MCF 10A (cell line): ENCODE measurements at places on chromosomes 1 and 21. TPM values are rescaled to one million over a fixed set of nuclear protein-coding genes. Genes with fewer than 3 reads are reported as not detected.

DNA sequence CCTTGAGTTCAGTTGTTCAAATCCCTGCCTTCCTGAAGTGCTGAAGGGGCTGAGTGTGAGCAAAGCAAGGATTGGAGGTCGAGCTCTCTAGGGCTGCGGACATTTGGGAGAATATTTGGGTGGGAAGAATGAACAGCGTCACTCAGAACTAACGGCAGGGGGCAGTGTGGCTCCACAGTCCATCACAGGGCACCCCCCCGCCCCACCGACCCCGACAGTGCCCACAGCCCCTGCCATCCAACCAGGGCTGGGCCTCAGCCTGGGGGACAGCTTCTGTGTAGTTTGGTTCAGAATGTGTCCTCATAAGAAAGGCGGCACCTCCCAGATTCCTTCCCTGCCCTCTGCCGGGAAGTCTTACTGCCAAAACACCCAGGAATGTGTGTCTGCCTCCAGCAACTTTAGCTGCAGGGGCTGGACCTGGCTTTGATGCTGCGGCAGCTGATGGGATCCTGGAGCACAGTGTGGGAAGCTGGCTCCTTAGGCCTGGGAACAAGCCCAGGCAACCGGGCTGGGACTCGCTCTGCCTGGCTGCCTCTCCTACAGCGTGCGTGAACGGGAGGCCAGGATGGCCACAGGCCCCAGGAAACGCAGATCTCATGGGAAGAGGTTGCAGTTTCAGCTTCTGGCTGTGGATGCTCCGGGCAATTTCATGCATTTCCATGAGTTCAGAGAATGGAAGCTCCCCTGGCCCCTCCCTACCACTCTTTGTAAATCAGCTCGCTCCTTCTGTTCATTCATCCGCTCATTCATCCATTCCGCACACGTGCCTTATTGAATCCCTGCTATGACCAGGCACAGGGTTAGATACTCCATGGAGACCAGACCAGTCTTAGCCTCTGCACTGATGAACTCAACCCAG lies 104.9 kb upstream of the TMPRSS2 start:
- no peaks in the 10 kb centered on the region for H3K36me3 ChIP-seq
- no peaks in the 10 kb centered on the region for H3K27me3 ChIP-seq
- peak; percentile 98 for DNase-seq
- peaks cover 29% of the 10 kb centered on the region for H3K4me1 ChIP-seq
- H3K27ac ChIP-seq, result peak overlapping the region; percentile 80

Gene APCS
- total RNA-seq, result not detected in 2 replicates

GRCh38 chr1:232792949-232793348 lies 12.3 kb upstream of the MAP10 start:
- DNase-seq, result no peak
- H3K27me3 ChIP-seq, result no peaks in the 10 kb centered on the region
- H3K4me3 ChIP-seq, result no peak overlapping the region
- no peaks in the 10 kb centered on the region for H3K36me3 ChIP-seq

Gene FCGR2B
- not detected in 2 replicates for total RNA-seq

DNA sequence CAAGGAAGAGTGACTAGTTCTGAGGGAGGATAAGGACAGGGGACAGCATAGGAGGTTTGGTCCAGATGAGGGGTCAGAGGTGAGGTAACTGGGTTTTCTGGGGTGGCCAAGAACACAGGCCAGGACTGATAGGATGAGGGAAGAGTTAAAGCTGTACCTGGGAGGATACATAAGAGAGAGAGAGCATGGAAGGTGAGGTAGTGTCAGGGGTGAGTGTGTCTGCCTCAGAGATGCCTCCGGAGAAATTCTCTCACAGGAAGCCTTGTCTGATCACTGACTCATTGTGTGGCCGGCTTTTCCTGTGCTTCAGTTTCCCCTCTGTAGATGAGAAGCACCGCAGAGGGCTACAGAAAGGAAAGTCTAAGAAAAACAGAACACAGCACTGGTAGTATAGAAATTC lies 40.2 kb downstream of the FASLG start:
- peak; percentile 48 for DNase-seq
- H3K27me3 ChIP-seq, result no peaks in the 10 kb centered on the region
- no peak overlapping the region for H3K4me3 ChIP-seq
- no peak overlapping the region for H3K27ac ChIP-seq

Gene RBM11
- 3.9 and 5.1 TPM in 2 replicates for total RNA-seq

DNA sequence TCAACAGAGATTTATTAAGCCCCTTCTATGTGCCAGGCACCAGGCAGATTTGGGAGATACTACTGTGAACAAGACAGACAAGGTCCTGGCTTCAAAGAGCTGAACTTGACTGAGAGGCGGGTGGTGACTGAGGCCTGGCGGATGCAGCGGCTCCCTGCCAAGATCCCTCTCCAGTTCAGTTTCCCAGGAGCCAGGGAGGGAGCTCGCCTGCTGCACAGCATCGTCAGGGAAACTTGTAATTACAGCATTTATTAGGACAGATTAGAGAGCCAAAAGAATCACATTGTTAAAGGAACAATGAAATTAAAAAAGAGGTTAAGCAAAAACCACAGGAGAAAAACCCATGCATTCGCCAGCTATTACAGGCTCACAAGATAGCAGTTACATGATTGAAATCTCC lies 55.3 kb downstream of the ETS2 start:
- H3K4me3 ChIP-seq, result no peak overlapping the region
- no peaks in the 10 kb centered on the region for H3K27me3 ChIP-seq
- H3K36me3 ChIP-seq, result peaks cover 9% of the 10 kb centered on the region
- peaks cover 8% of the 10 kb centered on the region for H3K4me1 ChIP-seq
- no peak overlapping the region for H3K27ac ChIP-seq

- peak overlapping the region; percentile 78 for H3K27ac ChIP-seq
- H3K4me3 ChIP-seq, result no peak overlapping the region
- peak; percentile 78 for DNase-seq
- no peaks in the 10 kb centered on the region for H3K36me3 ChIP-seq
Measured at GRCh38 chr1:225896937-225897549, 8.1 kb upstream of the LEFTY1 start.

DNA sequence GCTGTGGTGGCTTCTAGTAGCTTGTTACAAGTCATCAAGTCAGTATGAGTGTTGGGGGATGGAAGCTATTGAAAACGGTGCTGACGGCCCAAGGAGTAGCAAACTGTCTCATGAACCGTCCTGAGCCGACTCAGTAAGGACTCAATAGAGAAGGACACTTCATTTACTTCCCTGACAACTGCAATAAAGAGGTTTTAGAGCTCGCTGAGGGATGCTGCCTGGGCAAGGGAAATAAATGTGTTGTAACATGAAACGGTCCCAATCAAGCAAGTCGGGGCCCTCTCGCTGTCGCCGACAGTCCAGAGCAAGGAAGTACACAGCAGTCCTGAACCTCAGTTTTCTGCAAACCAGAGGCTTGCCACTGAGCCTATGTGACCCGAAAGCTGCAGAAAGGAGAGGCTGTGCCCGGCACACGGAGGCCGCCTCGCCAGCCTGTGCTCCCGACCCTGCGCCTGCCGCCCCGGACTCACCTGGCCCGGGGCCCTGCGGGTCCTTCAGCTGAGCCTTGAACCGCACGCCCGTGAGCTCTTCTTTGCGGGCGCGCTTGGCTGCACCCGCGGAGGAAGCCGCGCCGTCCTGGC lies 423 bp downstream of the URB1 start:
- peak overlapping the region; percentile 84 for H3K27ac ChIP-seq
- H3K4me3 ChIP-seq, result peak overlapping the region; percentile 81
- peaks cover 38% of the 10 kb centered on the region for H3K4me1 ChIP-seq
- DNase-seq, result no peak

DNA sequence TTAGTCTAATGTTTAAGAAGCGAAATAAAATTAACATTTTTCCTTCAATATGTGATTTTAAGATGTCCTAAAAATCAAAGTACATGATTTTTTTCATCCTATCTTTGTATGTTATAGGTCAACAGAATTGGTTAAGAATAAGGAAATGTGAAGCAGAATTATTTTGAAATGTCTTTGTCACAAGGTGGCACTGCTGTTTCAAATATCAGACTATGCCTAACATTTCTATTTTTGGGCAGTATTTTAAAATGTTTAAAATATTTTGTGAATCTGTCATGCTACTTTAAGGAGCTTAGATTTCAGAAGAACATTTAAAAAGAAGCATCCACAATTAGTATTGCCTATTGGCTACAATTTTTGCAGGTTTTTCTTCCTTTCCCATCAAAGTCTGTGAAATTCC lies 38.7 kb downstream of the AMY1C start:
- H3K4me3 ChIP-seq, result no peak overlapping the region
- no peaks in the 10 kb centered on the region for H3K4me1 ChIP-seq
- no peak overlapping the region for H3K27ac ChIP-seq
- peaks cover 5% of the 10 kb centered on the region for H3K27me3 ChIP-seq
- peak; percentile 42 for DNase-seq
- no peaks in the 10 kb centered on the region for H3K36me3 ChIP-seq

Gene MRPS6
- total RNA-seq, result 86.0 and 90.7 TPM in 2 replicates

GRCh38 chr1:205493241-205494085 lies 11.0 kb upstream of the CDK18 start:
- H3K27ac ChIP-seq, result peak overlapping the region; percentile 86
- H3K4me3 ChIP-seq, result peak overlapping the region; percentile 53
- peak; percentile 99 for DNase-seq
- no peaks in the 10 kb centered on the region for H3K27me3 ChIP-seq

GRCh38 chr1:228148935-228149405 lies 760 bp upstream of the GJC2 start:
- H3K27ac ChIP-seq, result peak overlapping the region; percentile 83
- H3K4me1 ChIP-seq, result peaks cover 39% of the 10 kb centered on the region
- no peaks in the 10 kb centered on the region for H3K27me3 ChIP-seq
- H3K4me3 ChIP-seq, result peak overlapping the region; percentile 44
- peaks cover 39% of the 10 kb centered on the region for H3K36me3 ChIP-seq

Gene SLAMF9
- total RNA-seq, result not detected in 2 replicates

GRCh38 chr1:178645157-178645807 lies 79.8 kb upstream of the RALGPS2 start:
- no peak overlapping the region for H3K27ac ChIP-seq
- DNase-seq, result no peak
- H3K4me1 ChIP-seq, result no peaks in the 10 kb centered on the region
- H3K27me3 ChIP-seq, result no peaks in the 10 kb centered on the region

Gene S100A2
- total RNA-seq, result 5,064 and 5,163 TPM in 2 replicates

DNA sequence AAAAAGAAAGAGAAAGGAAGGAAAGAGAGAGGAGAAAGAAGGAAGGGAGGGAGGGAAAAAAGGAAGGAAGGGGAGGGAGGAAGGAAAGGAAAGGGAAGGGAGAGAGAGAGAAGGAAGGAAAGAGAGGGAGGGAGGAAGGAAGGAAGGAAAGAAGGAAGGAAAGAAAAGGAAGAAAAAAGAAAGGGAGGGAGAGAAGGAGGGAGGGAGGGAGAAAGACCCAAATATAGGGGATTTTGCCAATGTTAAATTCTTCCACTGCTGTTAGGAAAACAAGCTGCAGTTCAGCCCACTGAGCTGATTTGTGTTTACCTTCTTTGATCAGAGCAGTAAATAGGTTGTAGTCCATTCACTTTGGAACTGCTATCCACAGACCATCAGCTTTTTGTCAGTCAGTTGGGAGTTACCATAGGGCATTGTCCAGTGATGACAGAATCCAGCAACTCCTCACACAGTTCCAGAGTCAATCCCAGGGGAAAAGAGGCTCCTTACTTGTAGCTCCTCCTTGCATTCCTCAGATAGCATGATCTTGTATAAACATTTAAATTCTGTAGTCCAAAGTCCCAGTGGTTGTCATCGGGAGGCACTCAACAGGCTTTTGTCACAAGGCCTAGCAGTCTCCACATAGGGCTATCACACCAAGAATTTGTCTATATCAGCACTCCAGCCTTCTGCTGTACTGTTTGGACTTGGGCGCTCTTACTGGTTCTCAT lies 13.5 kb upstream of the PPP1R8 start:
- no peak for DNase-seq
- peaks cover 77% of the 10 kb centered on the region for H3K36me3 ChIP-seq
- no peak overlapping the region for H3K4me3 ChIP-seq
- H3K27me3 ChIP-seq, result no peaks in the 10 kb centered on the region
- H3K27ac ChIP-seq, result no peak overlapping the region
- H3K4me1 ChIP-seq, result no peaks in the 10 kb centered on the region

Gene HRNR
- total RNA-seq, result not detected in 2 replicates

DNA sequence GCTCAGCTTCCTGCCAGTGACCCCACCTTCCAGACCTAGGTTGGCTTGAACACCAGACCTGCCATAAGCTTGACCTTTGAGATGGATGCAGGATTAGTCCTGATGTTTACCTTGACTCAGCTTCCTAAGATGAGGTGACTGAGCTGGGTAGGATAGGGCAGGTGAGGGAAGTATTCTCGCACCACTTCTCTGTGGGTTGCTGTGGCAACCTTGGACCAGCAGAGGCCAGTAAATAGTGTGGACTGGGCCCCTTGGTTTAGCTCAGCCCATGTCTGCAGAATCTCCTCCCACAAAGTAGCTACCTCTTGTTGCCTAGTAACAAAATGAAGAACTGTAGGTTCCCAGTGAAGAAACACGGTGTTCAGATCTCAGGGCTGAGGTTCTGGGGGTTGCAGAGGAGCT lies 8.4 kb downstream of the RPS6KA1 start:
- no peak overlapping the region for H3K4me3 ChIP-seq
- H3K36me3 ChIP-seq, result peaks cover 34% of the 10 kb centered on the region
- no peak for DNase-seq
- no peak overlapping the region for H3K27ac ChIP-seq

DNA sequence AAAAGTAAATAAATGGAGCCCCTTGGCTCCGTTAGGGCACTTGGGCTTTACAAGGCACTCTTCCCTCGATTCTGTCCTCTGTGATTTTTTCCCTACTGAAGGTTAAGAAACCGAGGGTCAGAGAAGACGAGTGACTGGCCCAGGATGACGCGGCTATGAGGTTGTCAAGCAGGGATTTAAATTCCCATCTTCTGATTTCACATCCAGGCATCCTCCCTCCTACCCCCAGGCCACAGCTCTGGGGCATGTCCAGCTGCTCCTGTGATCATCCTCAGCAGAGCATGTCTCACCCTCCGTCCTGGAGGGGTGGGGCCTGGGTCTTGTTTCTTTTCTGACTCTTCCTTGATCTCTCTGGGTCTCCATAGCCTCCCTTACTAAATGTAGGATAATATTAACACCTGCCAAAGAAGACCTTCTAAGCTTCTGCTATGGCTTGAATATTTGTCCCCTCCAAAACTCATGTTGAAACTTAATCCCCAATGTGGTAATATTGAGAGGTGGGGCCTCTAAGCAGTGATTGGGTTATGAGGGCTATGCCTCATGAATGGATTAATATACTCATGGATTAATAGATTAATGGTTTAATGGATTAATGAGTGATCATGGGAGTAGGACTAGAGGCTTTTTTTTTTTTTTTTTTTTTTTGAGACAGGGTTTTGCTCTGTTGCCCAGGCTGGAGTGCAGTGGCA lies 4.6 kb downstream of the CRYBG2 start:
- H3K4me3 ChIP-seq, result no peak overlapping the region
- H3K36me3 ChIP-seq, result no peaks in the 10 kb centered on the region
- peaks cover 26% of the 10 kb centered on the region for H3K4me1 ChIP-seq
- DNase-seq, result peak; percentile 36
- peak overlapping the region; percentile 31 for H3K27ac ChIP-seq
- no peaks in the 10 kb centered on the region for H3K27me3 ChIP-seq

Gene GSTM1
- not detected in 2 replicates for total RNA-seq

GRCh38 chr1:159132271-159132881 lies 39.0 kb upstream of the CADM3 start:
- no peaks in the 10 kb centered on the region for H3K36me3 ChIP-seq
- no peaks in the 10 kb centered on the region for H3K27me3 ChIP-seq
- no peaks in the 10 kb centered on the region for H3K4me1 ChIP-seq
- no peak overlapping the region for H3K4me3 ChIP-seq
- peak; percentile 92 for DNase-seq

DNA sequence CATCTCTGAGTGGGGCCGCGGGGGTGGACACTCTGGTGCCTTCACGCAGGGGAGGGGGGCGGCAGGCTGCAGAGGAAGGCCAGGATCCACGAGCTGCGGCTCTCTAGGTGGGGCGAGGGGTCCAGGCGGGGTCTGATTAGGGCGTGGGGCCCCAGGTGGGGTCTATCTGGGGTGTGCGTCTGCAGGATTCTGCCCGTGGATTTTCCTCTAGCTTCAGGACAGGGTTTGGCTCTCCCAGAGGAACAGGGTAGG lies 6.3 kb downstream of the JMJD4 start:
- H3K4me1 ChIP-seq, result peaks cover 46% of the 10 kb centered on the region
- H3K36me3 ChIP-seq, result peaks cover 41% of the 10 kb centered on the region
- no peak for DNase-seq
- H3K4me3 ChIP-seq, result peak overlapping the region; percentile 93
- no peaks in the 10 kb centered on the region for H3K27me3 ChIP-seq
